Right kidney (tissue), 9 donors: ENCODE measurements at places on chromosomes 11 and 22.

GRCh38 chr11:1750840-1751530 lies 590 bp upstream of the IFITM10 start:
- no peak for DNase-seq

GRCh38 chr22:19038164-19038546 lies 84.1 kb downstream of the DGCR2 start:
- no peak for DNase-seq

DNA sequence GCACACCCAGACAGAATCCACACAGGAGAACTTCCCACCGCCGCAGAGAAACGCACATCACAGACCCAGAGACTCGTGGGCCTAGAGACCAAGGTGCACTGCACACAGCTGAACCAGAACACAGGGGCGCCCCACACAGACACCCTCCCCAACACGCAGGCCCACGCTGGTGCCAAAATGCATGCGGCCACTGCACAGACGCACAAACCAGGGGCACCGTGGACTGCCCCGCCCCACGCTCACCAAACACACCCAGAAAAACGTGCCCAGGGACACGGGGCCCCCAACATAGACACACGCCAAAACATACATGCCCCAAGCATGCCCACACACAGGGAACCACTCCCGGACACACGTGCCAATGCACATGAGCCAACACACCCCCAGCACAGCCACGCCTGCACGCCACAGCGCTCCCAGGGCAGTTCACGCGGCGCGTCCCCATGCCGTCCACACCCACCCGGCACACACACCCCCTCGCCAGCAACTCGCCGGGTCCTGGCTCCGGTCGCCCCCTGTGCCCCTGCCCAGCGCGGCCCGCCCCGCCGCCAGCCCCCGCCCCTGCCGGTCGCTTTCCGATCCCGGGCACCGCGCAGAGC lies 7.8 kb downstream of the ELFN2 start:
- DNase-seq: no peak

GRCh38 chr11:897253-898142 lies 13.1 kb downstream of the CHID1 start:
- DNase-seq: no peak

DNA sequence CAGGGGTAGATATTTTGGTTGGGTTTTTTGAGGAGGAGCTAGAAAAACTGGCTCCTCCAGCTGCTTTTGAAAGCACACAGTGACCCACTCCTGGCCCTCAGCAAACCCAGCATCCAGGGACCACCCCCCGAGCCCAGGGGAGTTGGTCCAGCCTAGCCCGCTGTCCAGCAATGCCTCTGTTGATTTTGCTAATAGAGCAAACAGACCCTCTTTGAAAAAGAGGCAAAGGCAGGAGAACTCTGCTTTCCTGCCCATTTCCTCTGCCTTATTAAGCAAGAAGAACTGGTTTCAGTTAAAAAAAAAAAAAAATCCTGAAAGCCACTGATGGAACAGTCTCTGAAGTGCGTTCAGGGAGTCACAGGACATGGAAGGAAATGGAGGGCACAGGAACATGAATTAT lies 25.3 kb downstream of the ABTB2 start:
- DNase-seq: no peak

DNA sequence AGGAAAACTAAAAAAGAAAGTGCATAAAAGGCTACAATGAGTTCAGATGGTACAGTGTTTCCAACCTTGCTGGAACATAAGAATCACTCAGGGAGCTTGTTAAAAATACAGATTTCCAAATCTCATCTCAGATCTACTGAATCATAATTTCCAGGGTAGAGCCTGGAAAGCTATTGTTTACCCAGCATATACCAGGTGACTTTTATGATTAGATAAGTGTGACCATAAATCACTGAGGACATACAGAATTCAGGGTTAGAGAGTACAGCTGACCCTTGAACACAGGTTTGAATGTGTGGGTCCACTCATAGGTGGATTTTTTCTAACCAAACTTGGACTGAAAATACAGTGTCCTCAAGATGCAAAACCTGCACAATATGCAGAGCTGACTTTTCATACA lies 11.9 kb downstream of the SAAL1 start:
- no peak for DNase-seq

DNA sequence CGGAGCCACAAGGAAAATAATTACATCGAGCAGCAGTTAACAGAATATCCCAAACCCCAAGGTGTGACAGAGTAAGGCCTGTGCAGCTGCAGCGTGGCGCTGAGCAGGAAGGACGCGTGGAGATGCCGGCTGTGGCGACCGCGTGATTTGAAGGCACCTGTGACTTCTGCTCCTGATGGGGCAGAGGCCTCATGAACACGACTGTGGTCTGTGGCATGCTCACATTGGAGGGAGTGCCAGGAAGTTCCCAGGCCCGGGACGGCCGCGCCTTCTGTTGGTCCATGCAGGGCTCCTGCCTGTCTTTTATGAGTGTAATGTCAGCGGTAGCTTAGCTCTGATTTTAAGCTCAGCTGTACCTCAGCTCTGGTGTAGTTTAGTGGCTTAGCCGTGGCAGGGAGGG lies 50.4 kb downstream of the TPCN2 start:
- no peak for DNase-seq

DNA sequence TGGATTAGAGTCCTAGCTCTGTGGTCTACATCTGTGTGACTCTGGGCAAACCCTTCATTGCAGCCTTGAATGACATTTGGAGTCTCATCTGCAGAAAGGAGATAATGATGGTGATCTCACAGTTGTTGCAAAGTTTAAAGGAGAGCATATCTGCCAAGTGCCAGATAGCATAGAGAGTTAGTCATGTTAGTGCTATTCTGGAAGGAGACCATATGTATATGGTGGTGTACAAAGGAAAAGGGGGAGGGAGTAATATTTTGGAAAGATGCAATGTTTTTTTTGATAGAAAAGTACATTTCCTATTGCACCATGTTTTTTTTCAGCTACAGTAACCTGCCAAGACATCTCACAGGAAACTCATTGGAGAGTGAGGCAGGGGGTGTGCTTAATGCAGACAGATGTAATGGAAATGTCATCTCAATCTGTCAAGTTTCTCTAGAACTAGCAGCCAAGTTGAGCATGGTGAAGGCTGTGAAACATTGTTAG lies 92.1 kb upstream of the NARS2 start:
- DNase-seq: no peak

GRCh38 chr22:30214703-30215407 lies 31.7 kb downstream of the LIF start:
- no peak for DNase-seq

GRCh38 chr11:130118636-130119387 lies 40.8 kb upstream of the ST14 start:
- DNase-seq: no peak

GRCh38 chr22:49481659-49482399 lies 345.8 kb downstream of the BRD1 start:
- DNase-seq: peak; percentile 50

DNA sequence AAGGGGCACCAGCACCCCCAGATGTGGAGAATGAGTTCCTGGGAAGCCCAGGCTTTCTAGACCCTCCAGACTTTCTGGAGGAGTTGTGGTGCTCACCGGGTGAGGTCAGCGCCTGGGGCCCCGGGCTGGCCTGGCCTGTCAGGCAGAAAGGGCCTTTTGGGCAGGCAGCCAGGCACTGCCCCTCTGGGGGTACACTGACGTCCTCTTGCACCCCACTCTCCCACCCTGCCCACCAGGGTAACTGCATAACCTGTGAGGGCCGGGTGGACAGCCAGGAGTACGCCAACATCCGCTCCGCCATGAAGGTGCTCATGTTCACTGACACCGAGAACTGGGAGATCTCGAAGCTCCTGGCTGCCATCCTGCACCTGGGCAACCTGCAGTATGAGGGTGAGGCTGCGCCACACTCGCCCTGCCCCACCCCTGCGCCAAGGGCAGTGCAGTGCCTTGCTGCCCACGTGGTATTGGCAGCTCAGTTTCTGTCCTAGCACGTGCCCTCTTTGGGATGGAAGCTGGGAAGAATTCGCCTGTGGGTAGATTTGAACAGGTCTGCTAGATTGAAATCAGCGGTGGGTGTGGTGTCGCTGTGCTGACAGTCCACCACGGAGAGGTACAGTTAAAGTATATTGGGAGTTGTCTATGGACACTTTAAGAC lies 30.1 kb downstream of the MYO7A start:
- DNase-seq: no peak

- no peak for DNase-seq
Measured at GRCh38 chr22:35357883-35358621, 22.8 kb upstream of the HMOX1 start.

DNA sequence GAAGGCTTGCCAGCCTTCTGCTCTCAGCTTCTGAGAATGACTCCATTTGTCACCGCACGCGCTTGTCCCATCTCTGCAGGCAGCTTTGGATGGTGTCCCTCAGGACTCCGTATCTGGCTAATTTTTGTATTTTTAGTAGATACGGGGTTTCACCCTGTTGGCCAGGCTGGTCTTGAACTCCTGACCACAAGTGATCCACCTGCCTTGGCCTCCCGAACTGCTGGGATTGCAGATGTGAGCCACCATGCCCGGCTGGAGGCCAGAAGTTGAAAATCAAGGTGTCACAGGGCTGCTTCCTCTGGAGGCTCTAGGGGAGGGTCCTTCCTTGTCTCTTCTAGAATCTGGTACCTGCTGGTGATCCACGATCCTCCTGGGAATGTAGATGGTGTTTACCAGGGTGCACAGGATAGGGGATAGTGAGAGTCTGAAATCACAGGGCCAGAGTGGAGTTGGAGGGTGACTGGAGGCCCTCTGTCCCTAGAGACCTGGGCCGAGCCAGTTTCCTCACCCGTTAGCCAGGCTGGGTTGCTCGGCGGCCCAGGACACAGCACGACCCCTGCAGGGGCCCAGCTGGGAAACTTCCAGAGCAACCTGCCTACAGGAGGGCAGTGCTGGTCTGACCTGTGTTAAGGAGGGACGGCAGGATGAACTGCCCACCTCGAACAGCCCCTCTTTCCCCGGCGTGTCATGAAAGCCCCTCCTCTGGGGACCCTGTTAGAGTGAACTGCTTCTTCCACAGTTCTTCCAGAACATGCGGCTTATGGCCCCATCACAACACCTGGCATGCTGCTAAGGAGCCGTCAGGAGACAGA lies 48.9 kb upstream of the SHANK2 start:
- DNase-seq: no peak

- peak; percentile 39 for DNase-seq
Measured at GRCh38 chr11:118623269-118623655, 15.8 kb downstream of the PHLDB1 start.

DNA sequence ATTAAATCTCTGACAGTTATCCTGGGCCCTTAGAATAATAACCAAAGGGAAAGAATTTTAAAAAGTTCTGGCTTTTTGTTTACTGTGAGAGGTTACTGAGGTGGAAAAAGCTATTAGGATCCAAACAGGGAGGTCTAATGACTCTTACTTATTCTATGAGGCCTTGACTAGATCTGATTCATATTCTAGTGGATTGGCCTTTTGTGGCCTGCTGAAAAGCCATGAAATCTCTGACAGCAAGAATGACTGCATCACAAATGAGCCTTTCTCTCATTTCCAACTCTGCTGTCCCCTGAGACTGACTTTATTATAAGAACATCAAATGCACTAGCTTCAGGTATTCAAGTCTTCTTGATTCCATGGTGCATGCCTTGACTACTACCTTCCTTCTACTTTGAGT lies 1797.6 kb downstream of the LRRC4C start:
- DNase-seq: no peak

DNA sequence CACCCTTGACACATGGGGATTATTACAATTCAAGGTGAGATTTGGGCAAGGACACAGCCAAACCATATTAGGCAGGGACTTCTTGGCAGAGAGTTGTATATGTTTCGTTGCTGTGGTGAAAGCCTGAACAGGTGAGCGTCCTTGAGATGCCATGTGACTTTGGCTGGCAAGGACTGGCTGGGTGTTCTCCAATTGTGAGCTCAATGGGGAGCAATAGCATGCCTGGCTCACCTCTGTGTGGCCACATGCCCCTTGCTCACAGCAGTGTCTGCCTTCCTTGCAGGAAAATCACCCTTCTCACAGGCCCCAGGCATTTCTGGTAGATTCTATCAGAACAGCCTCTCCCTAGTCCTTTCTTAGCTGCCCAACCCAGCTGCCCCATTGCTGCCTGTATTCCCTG lies 105.5 kb downstream of the PARVA start:
- no peak for DNase-seq

GRCh38 chr11:125304136-125304535 lies 139.6 kb downstream of the PKNOX2 start:
- peak; percentile 46 for DNase-seq
